ENCODE measurements at places on chromosomes 13 and 19.

DNA sequence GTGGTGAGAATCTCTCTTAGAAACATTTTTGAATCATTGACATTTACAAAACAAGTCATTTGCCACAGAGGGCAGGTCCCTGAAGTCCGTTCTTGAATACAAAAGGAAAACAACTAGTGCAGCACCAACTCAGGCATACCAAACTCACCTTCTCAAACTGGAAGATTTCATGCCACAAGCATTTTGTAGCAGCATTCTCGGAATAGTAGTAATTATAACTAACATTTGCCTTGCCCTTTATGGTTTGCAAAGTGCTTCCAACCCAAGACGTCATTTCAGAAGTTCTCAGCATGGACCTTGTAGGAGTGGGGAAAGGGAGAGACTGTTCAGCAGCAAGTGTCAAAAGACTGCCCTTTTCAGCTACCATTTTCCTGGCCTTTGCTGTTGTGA is 344.6 kb downstream of the RFC3 start:
- no peak for DNase-seq

GRCh38 chr13:112062571-112063570 is 4.1 kb upstream of the SOX1 start:
- no peak for DNase-seq

DNA sequence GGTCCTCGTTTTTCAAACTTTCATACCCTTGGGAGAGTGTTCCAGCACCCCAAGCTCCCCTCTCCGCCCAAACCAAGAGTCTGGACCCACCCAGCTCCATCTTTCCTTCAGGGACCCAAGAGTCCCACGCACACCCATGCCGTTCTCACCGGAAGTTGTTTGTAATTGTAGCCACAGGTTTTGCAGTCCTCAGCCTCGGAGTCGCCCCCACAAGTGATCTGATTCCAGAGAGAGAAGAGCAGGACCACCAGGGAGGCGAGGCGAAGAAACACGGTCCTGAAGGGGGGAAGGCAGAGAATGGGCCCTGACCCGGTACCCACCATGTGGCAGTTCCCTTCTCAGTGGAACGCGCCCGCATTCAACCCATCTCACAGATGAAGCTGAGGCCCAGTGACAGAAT is 3.4 kb upstream of the LENG1 start:
- no peak for DNase-seq

- DNase-seq, result peak; percentile 29
Measured at GRCh38 chr19:51441410-51442390, 16.6 kb downstream of the SIGLEC8 start.

- DNase-seq, result no peak
Measured at GRCh38 chr19:29194658-29195057, 18.3 kb downstream of the UQCRFS1 start.

DNA sequence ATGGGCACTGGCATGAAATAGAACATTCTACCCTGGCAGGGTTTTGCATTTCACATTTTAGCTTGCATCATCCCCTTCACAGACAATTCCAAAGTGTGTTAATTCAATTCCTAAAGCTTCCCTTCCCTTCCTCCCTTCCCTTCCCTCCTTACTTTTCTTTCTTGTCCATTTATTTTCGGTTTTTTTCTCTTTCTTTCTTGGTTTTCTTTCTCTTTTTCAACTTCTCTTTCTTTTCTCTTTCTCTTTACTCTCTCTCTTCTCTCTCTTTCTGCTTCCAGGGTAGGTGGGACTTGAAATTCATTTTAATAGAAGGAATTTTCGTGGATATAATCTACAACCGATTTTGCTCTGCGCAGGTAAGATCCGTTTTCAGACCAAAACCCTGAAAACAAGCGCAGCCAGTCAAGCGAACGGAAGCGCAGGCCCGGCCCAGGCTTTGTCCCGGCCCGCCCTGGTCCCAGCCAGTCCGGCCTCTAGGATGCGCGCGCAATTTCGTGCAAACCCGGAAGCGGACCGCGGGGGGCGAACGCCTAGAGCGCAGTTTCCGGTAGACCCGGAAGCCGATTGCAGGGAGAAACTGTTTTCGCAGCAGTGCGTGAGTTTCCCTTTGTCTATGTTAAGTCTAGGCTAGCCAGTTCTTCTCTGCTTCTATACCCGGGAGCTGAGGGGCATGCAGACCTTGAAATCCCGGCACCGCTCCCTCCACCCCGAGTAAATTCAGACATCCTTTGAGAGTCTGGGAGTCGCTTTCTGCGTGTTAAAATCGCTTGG is at the start of gene ZNF528:
Gene ZNF528, plus strand, starts transcription at position 540 of the 771 bp plus-strand sequence. CDS start 4,165 bp downstream, outside the sequence.
- peak; percentile 98 for DNase-seq

GRCh38 chr19:19745496-19746285 is 12.8 kb upstream of the ZNF14 start:
- DNase-seq, result no peak

DNA sequence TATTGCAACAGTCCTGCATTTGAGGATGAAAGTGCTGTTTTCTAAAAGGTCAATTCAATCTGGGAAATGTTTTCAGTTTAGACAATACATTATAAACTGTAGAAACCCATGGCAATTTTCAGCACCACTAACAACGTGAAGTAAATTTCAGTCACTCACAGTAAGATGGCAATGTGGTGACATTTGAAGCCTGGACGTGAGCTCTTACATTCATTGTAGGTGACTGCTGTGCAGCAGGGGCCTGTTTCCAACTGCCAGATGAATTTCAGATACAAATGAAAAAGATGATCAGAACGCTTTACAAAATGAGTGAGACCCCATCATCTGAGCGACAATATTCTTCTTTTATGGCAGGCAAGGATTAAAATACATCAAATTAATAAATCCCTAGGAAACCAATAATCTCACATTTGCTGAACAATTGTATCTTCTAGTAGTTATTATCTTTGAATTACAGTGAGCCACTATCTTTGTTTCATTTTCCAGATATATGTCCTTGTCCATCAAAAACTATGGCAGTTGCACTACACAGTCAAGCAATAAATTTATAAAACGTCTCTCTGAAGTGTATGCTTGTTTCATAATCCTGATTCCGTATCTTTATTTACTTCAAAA is 1816.8 kb downstream of the OLFM4 start:
- DNase-seq, result no peak

DNA sequence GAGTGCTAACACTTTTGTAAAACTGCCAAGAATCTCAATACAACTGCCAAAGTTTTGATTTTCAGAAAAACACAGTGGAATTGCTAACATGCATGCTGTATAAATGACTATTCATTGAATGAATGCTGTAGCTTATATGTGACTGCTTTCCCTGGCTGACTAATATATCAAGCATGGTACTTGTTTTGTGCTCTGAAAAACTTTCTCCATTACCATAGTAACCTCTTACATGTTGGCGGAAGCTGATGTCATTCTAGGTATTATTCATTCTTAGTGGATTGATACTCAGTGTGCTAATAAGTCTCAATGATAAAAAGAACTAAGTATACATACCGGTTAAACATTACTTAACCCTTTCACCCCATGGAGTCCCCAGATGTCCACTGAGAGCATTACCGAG is 166.1 kb upstream of the MYO16 start:
- no peak for DNase-seq

- DNase-seq, result no peak
Measured at GRCh38 chr19:10690341-10690781, 10.9 kb upstream of the QTRT1 start.

- no peak for DNase-seq
Measured at GRCh38 chr19:23183251-23183650, 66.4 kb downstream of the ZNF730 start.

- DNase-seq, result no peak
Measured at GRCh38 chr13:80029170-80029569, 311.8 kb downstream of the SPRY2 start.

DNA sequence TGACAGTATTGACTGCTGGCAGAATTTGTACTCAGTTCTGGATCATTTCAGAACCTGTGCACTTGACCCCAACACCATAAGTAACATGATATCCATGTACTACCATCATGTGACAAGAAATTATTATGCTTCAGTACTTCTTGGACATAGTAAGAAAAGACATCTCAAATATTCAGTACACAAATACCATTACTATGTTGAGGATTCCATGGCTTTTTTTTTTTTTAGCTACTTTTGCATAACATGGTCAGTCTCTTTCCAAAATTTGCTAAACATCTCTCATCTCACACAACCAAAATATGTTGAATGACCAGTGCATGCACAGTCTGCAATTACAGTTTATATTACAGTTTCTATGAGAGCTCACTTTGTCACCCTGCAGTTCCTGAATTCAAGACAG is 85.3 kb downstream of the FLT1 start:
- no peak for DNase-seq

- DNase-seq, result no peak
Measured at GRCh38 chr13:87919956-87920355, 248.8 kb downstream of the SLITRK5 start.

GRCh38 chr13:68174893-68175292 is 944.8 kb upstream of the PCDH9 start:
- DNase-seq, result no peak

GRCh38 chr19:43707158-43707712 is 8.6 kb upstream of the IRGC start:
- DNase-seq, result no peak

GRCh38 chr19:6947745-6948144 is 60.4 kb downstream of the ADGRE1 start:
- DNase-seq, result no peak

- DNase-seq, result no peak
Measured at GRCh38 chr13:28117689-28118377, 17.5 kb upstream of the FLT3 start.

GRCh38 chr13:99277629-99278028 is 19.4 kb upstream of the GPR18 start:
- no peak for DNase-seq

GRCh38 chr19:55592391-55593090 is 6.8 kb downstream of the FIZ1 start:
- no peak for DNase-seq

DNA sequence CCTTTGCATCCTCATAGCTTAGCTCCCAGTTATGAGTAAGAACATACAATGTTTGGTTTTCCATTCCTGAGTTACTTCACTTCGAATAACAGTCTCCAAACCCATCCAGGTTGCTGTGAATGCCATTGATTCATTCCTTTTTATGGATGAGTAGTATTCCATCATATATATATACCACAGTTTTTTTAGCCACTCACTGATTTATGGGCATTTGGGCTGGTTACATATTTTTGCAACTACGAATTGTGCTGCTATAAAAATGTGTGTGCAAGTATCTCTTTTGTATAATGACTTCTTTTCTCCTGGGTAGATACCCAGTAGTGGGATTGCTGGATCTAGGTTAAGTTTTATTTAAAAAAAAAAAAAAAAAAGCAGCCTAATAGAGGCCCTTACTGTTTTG is 14.1 kb downstream of the TNFRSF19 start:
- DNase-seq, result no peak

DNA sequence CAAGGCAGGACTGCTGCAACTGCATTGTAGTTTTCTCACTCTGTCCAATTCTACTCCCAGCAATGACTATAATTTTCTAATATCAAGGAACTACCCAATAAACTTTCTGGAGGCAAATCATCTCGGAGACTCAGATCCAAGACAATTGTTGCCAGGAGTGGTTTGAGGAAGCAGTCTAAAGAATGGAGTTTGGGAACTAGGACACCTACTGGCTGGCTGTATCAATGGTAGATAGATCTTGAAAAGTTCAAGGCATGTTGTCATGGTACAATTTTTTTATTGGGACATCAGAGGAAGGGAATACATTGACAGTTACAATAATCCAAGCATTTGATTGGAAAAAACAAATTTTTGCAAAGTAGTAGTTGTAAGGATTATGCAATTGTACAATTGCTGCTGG is 648.3 kb upstream of the SLITRK6 start:
- no peak for DNase-seq

- no peak for DNase-seq
Measured at GRCh38 chr13:61406275-61406674, 9.4 kb downstream of the PCDH20 start.

DNA sequence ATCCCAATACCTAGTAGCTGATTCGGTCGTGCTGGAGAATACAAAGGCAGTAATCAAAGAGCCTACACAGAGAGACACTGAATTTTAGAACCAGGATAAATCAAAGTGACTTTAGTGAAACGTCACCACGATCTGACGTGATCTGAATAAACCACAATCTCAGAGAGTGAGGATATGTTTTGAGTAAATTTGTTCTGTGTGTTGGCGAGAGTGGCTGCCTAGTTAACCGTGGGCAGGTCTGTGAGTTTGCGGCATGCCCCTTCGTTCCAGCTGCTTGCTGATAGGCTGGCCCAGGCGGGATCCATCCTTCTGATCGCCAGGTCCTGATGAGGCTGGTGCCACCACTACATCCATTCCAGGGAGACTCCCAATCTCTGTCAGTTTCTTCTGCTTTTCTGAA is 40.4 kb downstream of the LRCH1 start:
- no peak for DNase-seq

DNA sequence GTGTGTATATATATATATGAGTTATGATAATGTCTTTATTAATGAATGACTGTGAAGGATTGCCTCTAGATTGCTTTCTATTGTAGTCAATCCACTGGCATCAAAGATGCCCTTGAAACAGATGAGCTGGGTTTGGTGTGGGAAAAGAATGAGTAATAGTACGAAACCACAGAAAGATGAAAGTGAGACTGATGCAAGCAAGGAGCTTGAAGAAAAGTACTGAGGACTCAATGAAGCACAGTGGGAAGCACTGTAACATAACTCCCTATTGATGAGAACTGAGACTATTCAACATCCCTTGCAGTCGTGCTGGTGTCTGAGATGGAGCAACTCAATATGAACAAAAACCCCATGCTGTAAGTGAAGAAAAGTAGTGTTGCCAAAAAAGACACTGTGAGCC is 1794.2 kb downstream of the SLITRK5 start:
- DNase-seq, result no peak

- no peak for DNase-seq
Measured at GRCh38 chr13:52849291-52850071, 1.0 kb upstream of the PCDH8 start.

Data from ureter (tissue), 1 donor.